ENCODE measurements at places on chromosomes 4 and X.

DNA sequence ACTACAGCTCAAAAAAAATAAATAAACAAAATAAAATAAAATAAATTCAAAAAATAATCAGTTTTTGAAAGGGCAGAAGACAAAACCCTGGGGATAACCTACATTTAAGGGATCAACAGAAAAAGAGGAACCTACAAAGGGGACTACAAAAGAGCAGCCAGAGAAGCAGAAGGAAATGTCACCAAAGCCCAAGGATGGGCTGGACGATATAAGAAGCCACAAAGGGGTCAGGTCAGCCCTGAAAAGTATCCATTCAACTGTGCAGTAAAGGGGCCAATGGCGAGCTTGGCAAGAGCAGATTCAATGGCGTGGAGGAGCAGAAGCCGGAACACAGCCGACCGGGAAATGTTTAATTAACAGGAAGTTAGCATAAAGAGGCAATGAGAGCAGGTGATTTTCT lies 16.9 kb downstream of the ACOT9 start:
- DNase-seq, result no peak

- peak; percentile 49 for DNase-seq
Observed at GRCh38 chr4:41874398-41874797, 60.8 kb upstream of the TMEM33 start.

DNA sequence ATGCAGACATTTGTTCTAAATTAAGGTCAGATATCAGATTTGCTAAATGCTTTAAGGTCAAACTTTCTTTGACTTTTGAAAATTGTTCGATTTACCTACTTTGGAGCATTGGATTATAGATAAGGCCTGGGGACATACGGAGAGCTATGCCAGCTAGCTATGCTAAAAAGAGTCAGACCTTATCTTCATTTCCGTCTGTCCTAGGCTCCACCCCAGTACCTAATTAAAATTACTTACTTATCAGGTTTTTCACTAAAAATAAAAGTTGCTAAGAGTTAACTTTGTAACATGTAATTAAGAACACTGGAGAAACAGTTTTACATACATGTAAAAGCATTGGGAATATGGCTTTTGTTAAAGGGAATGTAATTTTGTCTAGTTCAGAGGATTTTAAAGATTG lies 7.1 kb upstream of the TMEM35A start:
- DNase-seq, result no peak

DNA sequence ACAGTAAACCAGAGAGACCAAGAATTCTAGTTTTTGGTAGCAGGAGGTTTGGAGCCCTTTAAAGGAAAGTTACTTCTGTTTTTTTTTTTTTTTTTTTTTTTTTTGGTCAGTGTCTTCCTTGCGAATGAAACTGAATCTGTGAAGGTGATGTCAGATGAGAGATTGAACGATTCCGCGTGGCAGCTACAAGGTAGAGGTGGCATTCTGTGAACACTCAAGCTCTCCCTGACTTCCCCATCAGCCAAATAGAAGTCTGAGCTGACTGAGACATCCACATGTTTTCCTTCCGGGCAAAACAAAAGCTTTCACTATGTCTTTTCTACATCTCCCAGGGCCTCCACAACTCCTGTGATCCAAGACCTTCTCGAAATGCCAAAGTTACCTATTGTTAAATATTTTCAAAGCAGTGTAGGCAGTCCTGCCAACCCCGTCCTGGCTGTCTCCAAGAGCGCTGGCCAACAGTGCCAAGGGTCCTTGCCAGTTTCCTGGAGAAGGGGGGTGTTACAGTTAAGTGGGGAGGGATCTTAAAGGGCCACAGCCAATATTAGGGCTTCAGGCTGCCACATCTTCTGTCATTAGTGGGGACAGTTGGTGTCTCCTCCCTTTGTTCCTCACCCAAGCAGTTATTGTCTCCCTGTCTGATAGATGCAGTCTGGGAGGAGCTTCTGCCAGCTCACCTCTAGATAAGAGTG lies 102.9 kb upstream of the SLC34A2 start:
- DNase-seq, result peak; percentile 51

- DNase-seq, result no peak
Observed at GRCh38 chr4:20761382-20761781, 61.1 kb downstream of the PACRGL start.

- DNase-seq, result no peak
Observed at GRCh38 chr4:21768349-21769310, 179.9 kb downstream of the KCNIP4 start.

DNA sequence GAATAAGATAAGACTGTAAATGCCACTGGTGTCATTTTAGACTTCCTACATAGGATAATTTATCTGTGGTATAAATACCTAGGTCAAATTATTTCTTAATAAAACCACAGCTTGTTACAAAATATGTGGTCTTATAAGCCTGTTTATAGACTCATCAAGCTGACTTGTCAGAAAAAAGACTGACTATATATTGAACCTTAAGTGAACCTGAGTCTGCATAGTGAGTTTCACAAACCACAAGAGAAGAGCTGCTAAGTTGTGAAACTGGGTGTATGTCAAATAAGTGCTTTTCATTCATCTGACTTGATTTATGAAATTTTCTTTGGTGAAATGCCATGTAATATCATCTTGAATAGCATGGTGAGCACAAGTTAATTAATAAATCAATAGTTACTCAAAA lies 48.4 kb upstream of the TMPRSS11A start:
- DNase-seq, result no peak

- peak; percentile 59 for DNase-seq
Observed at GRCh38 chr4:38857354-38858096, 908 bp upstream of the TLR6 start.

DNA sequence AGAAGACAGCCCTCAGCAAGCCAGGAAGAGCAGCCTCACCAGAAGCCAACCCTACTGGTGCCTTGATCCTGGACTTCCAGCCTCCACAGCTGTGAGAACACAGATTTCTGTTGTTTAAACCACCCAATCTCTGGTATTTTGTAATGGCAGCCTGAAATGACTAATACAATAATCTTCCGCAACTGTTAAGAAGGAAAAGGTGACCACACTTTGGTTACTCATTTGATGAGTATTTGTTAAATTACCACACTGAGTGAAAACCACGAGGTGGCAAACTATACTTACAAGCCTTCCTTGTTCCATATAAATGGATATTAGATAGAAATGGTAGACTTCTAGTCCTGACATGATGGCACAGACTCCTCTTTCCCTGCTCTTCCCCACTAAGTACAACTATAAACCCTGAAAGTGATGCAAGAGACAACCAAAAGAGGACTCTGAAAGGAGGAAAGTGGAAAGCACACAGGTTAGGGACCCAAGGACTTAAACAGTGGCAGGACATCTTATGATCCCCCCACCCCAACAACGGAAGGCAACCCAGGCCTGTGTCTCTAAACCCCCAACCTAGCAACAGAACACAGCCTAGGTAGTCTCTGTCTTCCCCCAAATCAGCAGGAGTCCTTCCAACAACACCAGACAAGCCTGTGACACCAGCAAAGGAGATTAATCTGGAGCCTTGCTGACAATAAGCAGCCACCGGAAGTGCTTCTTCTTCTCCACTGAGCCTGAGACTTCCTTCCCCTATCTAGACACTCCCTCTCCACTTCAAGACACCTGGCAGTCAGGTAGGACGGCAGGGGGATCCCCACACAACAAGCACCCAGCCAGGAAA lies 12.3 kb downstream of the ZNF182 start:
- no peak for DNase-seq

DNA sequence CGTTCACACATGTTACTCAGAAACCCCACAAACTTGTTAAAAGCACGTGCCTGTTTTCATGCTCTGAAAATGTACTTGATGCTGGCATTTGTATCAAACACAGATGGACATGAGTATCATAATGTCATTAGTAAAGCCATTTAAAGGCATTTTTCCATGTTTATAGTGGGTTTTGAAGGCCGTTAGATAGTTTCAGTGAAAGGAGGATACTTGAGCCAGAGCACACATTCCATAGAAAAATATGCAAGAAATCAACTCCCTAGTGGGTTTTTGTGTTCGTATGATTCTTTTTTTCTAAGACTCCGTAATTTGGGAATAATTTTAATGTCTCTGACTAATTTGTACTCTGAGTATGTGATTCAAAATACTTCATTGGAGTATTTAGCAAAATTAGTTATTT lies 216.2 kb upstream of the BMP3 start:
- DNase-seq, result no peak

DNA sequence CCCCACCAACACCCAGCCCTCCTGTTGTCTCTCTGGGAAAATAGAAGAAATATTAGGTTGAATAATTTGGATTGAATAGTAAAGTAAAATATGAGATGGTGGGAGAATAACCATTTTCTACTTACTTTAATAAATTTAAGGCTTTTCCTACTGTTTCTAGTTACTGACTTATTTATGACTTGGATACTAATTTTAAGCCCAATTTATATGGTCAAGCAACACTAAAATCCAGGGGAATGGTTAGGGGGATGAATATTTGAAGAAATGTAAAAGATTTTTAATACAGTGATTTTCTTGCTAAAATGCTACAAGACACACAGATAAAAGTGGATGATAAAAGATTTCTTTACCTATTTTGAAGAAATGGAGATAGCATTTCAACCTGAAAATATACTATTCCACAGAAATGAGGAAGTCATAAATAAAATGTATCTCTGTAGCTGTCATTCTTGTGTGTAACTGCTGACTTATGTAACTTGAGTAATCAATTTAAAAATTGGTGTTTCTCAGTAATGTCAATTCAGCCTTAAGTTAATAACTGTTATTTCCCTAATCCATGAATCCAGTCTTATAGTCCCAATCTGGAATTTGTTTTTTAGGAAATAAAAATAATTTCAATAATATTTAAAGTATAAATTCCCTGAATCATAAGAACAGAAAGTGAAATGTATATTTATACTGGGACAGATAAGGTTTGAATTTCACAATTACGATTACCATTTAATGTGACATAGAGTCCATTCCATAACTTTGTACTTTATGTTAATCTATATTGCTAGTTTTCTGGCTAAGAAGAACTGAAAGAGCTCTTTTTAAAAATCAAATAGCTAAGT lies 24.3 kb upstream of the IL2 start:
- no peak for DNase-seq

DNA sequence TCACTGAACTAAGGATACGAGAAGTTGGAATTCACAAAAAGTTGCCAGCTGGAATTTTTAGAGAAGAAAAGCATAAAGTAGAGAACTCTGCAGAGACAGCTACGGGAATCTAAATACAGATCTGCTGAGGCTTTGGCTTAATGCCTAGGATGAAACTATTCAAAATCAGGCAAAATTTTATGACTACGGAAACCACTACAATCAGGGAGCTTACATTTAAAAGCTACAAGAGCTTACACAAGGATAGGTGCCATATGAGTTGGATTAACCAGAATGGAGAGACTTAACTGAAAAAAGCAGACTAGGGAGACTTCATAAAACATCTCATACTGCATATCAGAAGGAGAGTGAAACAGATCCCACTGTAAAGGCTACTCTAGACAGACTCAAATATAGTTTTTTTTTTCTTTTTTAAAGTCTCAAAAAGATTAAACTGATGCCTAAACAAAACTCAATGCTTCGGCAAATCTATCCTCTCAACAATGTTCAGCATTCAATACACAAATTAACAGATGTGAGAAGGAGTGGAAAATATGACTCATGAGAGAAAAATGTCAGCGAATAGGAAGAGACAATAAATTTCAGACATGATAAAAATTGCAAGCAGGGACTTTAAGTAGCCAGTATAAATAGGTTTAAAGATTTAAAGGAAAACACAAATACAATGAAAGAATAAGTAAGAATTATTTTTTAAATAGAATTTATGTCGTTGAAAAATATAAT lies 586.1 kb downstream of the FSTL5 start:
- no peak for DNase-seq

DNA sequence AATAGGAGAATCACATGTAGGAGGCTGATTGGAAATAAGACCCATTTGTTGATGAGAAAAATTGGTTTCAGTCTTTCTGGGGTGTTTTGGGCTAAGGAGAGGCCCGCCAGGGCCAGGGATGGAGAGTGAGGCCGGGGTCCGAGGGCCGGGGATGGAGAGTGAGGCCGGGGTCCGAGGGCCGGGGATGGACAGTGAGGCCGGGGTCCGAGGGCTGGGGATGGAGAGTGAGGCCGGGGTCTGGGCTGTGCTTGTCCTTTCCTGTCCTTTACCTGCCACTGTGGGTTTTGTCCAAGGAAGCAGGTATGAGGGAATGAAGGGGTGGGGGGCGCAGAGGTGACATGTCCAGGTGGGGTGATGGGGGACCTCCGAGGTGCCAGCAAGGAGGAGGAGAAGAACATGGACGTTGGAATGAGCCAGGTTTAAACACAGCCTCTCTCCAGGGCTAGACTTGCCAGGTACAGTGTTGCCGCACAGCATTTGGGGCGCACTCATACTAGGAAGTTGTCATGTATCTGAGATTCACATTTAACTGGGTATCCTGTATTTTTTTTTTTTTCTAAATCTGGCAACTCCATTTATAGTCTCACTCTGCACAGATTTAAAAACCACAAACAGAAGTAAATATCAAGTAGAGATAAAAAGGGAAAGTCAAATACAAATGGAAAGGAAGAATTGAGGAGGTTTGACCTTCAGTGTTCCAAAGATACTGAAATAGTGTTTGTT lies 8.8 kb downstream of the RGS12 start:
- peak; percentile 34 for DNase-seq

DNA sequence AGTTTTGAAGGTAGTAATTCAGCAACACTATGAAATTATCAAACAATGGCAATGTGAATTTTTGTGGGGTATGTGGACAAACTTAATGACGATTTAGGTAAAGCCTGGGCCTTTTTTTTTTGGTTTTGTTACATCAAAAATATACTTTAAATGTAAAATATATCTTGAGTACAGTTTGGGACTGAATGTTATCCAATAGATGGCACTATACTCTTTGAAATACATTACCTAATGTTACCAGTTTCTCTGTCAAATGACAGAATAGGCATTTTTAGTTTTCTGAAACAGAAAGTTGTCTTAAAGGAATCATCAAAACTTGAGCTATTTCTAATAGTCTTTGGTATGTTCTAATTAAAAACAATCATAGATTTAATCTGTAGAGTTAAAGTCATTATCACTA lies 1651.9 kb downstream of the C4orf33 start:
- no peak for DNase-seq

DNA sequence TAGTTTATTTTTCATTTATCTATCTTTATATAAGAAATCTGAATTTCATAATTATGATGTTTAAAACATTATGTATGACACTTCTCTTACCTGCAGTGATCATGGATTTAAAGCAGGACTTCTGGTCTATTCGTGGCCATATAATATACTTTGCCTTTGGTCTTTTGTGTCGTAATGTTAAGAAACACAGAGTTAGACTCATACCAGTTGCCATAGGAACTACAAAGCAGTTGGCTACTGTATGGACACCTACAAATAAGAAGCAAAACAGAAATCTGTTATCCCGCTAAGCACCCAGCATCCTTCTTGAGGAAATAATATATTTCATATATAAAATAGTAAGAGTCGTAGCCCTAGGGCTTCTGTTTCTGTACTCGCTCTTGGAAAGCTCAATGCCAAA lies 4.3 kb downstream of the SEPSECS start:
- no peak for DNase-seq

- DNase-seq, result no peak
Observed at GRCh38 chr4:94843216-94843615, 85.5 kb downstream of the BMPR1B start.

DNA sequence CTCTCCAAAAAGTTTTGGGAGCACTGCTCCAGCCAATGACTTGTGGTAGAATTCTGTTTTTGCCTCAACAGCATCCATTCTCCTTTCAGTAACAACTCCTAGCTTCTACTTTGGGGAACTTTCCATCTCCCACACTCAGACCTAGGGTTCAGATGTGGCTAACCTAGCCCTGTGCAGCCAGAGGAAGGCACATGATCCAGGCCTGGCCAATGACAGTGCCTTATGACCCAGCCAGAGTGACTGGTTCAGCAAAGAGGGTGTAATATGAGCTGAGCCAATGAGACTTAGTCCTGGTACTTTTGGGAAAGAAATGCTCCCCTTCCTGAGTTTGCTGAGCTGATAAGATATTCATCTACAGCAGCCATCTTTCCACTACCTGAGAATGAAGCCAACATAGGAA lies 5.4 kb upstream of the USP46 start:
- DNase-seq, result no peak
